ENCODE measurements at places on chromosomes 11 and 22.

- no peak for DNase-seq
Measured at GRCh38 chr11:46664612-46665011, 35.8 kb downstream of the ARHGAP1 start.

DNA sequence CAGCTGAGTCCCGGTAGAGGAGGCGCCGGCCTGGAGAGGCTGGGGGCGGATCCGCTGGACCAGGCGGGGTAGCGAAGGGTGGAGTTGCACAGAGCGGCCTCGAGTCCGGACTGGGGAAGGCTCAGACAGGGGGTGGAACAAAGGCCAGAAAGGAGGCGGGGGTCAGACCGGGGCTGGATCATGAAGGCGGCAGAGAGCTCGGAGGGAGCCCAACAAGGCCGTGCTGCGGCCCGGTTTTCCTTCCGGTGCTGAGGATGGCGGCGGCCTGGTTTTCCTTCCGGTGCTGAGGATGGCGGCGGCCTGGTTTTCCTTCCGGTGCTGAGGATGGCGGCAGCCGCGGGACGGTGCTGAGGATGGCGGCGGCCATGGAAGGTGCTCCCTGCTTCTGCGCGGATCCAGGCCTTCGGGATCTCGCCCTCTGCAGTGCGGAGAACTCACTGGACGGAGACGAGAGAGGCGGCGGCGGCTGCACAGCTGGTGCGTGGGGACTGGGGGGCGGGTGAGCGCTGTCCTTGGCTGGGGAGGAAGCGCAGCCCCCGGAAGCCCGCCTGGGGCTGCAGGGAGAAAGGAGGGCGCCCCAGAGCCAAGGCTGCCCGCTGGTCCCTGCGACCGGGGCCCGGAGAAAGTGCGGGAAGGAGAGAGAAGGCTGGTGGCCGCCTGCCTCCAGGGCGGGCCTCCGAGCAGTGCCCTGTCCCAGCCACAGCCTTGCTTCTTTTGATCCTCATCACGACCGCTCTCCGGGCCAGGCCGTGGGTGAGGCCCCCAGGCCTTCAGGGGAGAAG, 350.4 kb upstream of the B3GAT1 start:
- DNase-seq = no peak

GRCh38 chr11:36431429-36432092, 78.5 kb downstream of the TRAF6 start:
- no peak for DNase-seq

DNA sequence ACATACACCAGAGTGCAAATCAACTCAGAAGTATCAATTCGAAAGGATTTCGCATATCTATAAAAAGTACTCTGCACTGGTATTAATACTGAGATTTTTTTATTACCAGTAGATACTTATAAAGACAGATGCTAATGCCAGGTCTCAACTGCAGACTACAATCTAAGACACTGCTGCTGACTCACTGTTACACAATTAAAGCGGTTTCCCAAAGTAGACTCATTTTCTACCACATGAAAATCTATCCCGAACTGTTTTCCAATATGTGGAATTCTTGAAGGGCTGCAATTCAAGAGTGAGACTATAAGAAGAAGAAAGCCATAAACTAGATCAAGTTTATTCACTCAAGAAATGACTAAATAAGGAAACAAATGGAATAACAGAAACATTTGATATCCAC, 57.2 kb upstream of the ARHGAP32 start:
- DNase-seq = no peak

DNA sequence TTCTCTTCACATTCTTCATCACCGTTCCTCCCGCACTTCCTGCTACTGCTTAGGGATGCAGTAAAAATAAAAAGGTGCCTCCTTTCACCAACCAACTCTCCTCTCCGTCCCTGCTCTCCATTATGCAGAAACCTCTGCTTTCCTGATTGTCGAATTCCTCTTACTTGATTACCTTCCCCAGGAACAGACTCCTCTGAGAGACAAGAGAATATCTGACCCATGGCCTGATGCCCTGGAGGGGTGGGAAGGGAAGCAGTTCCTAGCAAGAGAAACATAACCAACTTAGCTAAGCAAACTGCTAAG, 80.9 kb downstream of the TRIM29 start:
- no peak for DNase-seq

GRCh38 chr11:64529559-64530520, 61.2 kb upstream of the SLC22A12 start:
- DNase-seq = no peak
